WERI-Rb-1 (cell line): ENCODE measurements at places on chromosomes 2 and 18.

DNA sequence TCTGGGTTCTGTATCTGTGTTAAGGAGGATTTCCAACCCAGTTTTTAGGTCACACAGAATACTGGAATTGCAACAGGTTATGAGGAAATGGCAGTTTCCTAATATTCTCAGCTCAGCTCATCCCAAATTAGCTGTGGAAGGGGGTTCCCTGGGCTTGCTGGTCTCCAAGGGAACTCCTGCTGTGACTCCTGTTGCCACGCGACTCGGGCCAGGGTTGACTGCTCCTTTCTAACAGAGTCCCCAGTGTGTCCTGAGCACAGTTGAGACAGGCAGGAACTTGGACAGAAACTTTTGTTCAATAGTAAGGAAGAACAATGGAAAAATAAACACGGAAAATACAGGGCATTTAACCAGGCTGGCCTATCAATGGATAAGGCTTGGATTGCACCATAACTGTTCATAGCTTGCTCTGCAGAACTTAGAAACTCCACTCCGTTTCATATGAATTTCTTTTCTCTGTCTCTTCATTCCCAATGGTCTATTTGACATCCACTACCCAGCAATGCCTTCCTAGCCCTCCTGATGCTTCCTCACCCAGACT is 3.8 kb upstream of the ROCK2 start:
- DNase-seq: no peak

GRCh38 chr2:134796373-134796772 is 42.0 kb upstream of the ACMSD start:
- no peak for DNase-seq

DNA sequence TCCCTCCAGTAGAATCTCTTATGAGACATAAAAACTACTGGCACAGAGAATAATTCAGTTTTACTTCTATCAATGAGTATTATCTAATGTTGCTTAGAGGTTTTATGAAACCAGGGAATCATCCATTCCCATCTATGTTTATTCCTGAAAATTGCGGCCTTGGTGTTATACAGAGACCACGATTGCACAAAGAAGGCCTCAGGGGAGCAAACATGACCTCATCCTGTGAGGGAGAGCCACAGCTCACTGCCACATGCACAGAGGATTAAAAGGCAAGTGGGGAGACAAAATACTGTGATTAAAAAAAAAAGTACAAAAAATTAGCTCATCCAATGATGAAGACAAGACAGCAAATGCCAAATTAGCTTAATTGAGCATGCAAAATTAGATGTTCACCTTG is 111.8 kb upstream of the SLC35G4 start:
- no peak for DNase-seq

DNA sequence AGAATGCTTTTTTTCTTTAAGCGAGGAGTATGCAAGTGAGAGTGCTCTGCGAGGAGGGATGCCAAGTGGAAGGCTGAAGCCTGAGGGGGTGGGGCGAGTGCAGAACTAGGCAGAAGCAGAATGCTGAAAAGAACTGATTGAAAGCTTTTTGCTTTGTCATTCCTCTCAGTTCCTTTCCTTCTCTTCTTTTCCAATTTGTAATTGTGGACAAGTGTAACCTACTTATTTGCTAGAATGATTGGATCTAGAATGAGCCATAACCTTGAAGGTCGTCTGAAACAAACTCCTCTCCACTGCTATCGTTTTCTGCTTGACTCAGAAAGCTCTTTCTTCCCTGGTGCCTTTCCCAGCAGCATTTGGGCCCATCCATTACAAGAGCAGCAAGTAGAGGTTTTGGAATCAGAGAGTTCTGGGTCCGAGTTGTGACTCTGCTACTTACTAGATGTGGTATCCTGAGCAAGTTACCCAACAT is 115.3 kb downstream of the METTL8 start:
- no peak for DNase-seq
